Mesothelial cell of epicardium (in vitro differentiated cells): ENCODE measurements at places on chromosomes 2 and 18.

GRCh38 chr18:6948281-6949055 is 169.1 kb downstream of the LAMA1 start:
- DNase-seq, result no peak

- no peak for DNase-seq
Measured at GRCh38 chr2:24107-24506, 22.2 kb downstream of the FAM110C start.

DNA sequence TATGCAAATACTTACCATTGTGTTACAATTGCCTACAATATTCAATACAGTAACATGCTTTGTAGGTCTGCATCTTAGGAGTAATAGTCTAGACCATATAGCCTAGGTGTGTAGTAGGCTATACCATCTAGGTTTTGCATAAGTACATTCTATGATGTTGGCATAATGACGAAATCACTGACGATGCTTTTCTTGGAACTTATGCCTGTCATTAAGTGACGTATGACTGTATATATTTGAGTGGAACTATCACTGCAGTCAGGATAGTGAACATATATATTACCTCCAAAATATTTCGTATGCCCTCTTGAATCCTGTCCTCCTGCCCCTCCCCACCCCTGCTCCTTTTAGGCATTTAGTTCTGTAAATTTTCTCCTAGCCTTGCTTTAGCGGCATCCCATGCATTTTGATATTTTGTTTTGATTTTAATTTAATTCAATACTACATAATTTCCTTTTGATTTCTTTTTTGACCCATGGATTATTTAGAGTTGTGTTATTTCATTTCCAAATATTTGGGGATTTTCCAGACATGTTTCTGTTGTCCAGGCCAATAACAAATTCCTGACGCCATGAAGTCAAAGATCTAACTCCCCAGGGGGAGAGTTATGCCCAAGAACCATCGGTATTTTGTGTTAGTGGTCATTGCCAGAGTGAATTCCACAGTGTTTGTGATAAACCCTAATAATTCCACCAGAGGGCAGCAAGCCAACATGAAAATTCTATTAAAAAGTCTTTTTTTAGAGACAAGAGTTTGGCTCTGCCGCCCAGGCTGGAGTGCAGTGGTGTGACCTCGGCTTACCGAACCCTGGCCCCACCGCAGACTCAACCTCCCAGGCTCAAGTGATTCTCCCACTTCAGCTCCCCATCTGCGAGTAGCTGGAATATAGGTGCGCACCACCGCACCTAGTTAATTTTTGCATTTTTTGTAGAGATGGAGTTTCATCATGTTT is 24.2 kb upstream of the CASP8 start:
- no peak for DNase-seq

DNA sequence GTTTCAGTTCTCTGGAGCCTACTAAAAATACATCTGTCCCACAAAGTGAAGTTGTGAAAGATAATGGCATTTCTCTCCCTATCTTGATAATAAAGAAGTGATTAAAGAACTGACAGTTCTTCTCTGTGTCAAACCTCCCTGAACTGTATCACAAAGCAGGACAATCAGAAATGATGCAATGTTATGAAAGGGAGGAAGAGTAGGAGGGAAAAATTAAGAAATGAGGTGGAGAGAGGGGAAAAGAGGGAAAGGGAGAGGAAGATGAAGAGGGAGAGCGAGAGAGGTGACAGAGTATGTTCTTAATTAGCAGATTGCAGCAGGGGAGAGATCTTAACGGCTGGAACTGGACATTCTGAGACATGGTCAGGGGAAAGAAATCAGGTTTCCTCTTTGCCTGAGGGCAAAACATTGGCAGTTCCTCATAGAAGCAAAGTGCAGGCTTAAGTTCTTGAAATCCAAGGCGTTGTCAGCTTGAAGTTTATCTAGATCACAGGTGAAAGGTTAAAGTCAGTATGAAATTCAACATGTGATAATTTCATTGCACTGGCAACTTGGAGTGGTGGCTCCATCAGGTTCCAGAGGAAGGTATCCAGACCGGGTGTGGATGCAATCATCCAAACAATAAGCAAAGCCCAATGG is 54.6 kb downstream of the RDH14 start:
- no peak for DNase-seq

- no peak for DNase-seq
Measured at GRCh38 chr2:211503198-211503597, 946.8 kb downstream of the CPS1 start.

DNA sequence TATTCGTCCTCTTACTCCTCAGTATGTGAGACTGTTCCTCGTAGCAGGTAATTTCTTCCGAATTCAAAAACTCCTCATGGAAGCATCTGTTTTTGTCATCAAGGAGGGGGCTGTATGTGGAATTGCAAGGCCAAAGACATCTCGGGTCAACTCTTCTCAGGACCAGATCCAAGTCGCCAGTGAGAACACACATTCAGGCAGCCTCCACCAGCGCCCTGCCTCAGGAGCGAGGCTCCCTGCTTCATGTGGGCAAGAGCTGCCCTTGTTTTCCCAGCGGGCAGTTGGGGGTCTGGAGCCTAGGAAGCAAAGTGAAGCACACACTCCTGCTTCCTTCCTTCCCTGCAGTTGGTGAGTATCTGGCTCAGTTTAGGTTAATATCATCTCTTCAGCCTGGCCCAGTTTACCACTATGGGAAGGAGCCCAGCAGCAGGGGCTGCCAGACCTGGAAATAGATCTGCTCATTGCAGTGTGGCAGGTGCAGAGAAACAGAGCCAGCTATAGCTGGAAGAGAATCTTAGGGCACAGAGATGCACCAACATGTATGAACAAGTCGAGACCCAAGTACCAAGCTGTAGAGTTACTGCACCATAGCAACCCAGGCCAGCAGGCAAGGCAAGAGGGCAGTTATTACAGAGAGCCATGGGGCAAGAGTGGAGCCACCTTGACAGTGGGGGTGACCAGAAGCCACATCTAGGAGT is 25.3 kb downstream of the TMEM127 start:
- DNase-seq, result no peak

- DNase-seq, result no peak
Measured at GRCh38 chr2:240624950-240625621, at the start of gene GPR35. TSS of gene GPR35 (plus strand) at chr2:240625480. CDS start at chr2:240629953, 4,473 bp downstream.

DNA sequence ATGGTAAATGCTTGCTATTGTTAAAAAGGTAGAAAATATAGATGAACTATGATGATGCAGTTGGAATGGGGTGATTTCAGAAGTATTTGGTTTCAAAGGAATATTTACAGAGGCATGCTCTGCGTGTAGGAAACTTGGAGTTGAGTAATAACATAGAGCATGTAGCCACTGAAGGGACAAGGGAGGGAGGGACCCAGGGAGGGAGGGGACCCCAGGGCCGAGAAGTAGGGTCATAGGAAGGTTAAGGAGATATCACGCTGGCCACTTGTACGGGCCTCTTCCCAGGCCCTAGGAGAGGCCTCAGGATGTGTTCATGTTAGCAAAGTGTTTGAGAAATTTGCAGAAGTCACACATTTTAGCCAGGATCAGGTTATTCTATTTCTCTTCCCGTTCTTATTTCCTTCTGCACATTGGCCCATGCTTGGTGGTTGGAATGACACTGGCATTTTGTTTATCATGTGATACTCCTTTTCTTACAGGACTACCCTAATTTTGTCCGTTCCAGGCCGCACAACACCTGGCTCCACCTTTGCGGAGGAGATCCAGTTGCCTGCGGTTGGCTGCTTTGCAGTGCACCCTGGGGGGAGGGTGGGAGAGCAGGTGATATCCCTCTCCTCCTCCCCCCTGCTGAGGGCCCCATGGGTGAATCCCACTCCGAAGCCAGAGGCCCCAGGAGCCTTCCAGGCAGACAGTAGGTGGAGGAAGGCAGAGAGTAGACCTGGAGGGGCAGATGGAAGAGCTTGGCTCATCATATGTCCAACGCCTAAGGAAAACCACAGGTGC is 16.9 kb upstream of the ACKR3 start:
- no peak for DNase-seq

DNA sequence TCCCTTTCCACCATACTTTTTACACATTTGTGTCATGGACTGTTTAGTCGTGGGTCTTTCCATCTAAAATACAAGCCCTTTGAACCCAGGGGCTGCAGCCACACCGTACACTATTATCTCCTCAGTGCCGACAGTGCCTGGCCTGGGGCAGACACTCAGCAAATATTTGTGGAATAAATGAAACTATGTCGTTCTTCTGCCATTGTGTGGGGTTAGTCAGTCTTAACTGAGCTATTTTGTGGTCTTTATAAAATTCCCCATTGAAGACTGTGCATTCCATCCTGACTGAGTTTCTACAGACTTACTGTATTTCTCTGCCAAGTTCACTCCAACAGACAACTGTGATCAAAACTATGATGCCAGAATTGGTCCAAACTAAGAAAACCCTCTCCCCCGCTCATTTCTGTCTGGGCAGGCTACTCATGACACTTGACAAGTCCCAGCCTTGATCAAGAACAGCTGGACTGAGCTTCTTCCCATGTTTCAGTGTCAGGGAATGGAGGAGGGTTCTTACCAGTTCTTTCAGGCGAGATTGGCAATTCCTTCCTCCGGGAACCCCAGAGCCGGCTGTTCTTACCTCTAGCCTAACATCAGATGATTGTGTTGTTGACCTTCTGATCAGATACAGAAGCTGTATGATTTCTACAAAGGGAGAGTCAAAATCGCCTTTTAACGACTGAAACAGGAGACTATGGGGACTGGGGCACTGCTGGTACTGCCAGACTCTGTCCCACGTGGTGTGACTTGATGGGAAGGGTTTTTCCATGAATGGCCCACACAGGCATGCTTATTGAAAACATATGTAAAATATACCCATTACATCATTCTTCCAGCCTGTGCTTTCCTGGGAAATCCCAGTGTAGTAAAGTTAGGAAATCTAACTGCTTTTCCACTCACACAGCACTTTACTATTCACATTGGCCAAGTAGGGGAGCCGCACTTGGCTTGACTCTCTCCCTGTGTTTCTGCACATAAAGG is 77.4 kb upstream of the NPAS2 start:
- DNase-seq, result no peak

- no peak for DNase-seq
Measured at GRCh38 chr2:121735518-121736074, 1.1 kb downstream of the NIFK start.

- no peak for DNase-seq
Measured at GRCh38 chr18:62144338-62144737, 42.5 kb downstream of the PIGN start.

- DNase-seq, result no peak
Measured at GRCh38 chr2:55843096-55843993, 80.2 kb downstream of the EFEMP1 start.

GRCh38 chr18:38262661-38263060 is 697.1 kb upstream of the CELF4 start:
- DNase-seq, result no peak

- DNase-seq, result no peak
Measured at GRCh38 chr2:236587861-236588815, 18.5 kb downstream of the ACKR3 start.

DNA sequence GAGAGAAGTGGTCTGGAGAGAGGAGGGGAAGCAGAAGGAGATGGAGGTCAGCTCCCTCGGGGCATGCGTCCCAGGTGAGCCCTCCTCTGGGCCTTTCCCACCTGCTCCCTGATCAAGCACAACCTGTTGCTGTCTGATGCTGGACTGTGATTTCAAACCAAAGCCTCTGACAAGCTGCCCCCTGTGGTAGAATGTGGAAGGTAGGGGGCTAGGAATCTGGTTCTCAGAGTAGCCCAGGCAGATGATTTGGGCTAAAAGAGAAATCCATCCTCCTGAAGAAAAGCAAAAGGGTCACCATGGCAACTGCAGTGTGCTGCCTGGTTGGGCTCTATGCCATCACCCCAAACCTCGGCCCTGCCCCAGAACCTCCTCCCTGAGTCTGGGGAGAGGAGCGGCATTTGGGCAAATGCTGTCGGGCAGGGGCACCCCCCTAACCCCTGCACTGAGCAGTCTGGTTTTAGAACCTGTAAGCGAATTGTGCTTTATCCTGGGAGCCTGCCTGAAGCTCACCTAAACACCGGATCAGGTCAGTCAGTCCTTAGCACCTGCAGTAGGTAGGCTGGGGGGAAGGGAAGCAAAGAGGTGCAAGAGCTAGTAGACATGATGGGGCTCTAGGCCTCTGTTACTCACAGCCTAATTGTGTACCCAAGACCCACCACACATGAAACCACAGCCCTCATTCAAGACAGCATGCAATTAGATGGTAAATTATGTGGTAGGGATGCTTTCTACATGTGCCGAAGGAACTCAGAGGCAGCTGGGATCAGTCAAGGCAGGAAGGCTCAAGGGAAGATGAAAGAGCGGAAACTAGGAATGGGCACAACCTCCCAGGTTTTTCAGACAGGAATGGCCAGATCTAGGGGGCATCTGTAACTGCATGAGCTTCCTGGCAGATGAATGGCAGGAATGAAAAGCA is 83.5 kb downstream of the DNMT3A start:
- no peak for DNase-seq

GRCh38 chr2:194346193-194346592 is 1310.8 kb upstream of the SLC39A10 start:
- no peak for DNase-seq

- no peak for DNase-seq
Measured at GRCh38 chr2:53181759-53182158, 585.8 kb upstream of the CHAC2 start.

DNA sequence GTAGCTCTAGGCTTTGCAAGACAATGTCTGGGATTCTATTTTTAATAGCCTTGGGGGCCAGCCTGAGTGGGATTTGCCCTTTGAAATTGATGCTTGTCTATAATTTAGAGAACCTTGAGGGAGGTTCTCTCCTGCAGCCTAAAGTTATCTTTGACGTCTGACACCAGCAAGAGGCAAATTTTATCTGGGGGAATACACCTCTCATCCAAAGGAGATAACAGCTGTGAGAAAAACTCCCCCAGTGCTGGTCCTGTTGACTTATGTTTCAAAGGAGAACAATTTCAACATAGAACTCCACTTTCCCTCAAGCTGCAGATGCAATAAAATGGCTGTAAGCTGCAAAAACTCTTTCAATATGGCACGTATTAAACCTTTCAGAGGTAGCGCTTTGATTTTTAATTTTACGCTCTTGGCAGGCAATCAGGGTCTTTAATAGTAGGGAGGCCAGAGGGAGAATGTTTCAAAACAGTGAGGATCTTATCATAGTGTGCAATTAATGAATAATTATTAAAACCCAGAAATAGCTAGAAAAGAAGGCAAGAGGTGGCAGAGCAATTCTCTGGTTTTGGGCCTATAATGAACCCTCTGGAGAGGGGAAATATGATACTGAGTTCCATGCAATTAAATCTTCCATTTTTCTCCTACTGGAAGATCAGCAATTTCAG is 62.4 kb downstream of the LYPD1 start:
- DNase-seq, result no peak

- no peak for DNase-seq
Measured at GRCh38 chr2:10658914-10659257, 30.9 kb downstream of the NOL10 start.

DNA sequence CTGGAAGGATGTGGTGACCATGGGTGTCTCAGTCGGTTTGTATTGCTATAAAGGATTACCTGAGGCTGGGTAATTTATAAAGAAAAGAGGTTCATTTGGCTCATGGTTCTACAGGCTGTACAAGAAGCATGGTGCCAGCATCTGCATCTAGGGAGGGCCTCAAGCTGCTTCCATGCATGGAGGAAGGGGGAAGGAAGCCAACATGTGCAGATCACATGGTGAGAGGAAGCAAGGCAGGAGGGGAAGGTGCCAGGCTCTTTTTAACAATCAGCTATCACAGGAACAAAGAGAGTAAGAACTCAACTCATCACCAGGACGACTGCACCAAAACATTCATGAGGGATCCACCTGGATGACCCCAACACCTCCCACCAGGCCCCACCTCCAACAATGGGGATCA is 209.4 kb downstream of the CDH20 start:
- DNase-seq, result no peak

GRCh38 chr2:161104054-161104553 is 56.1 kb upstream of the TANK start:
- DNase-seq, result no peak

GRCh38 chr2:140002110-140002509 is 1221.9 kb upstream of the NXPH2 start:
- DNase-seq, result no peak
